ENCODE measurements at places on chromosomes 11 and 22.

- DNase-seq, result no peak
Measured at GRCh38 chr22:36737776-36738175, 34.2 kb upstream of the CACNG2 start.

GRCh38 chr11:73257342-73258103 lies 14.6 kb upstream of the P2RY6 start:
- DNase-seq, result no peak

DNA sequence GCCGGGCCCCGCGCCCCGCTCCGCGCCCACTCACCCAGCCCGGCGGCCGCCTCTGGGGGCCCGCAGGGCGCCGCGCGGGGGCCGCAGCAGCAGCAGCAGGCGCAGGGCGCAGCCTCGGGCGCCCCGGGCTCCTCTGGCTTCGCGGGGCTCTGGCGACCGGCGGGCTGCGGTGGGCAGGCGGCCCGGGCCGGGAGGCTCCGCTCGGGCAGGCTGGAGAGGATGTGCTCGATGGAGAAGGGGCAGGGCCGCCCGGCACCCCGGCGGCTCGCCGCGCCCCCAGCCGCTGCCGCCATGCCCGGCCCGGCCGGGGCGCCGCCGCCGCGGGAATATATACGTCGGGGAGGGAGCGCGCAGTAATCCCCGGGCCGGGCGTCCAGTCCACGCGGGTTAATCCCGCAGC lies at the start of gene GSC2:
Gene GSC2, minus strand, starts transcription at position 302 of the 400 bp plus-strand sequence. Its CDS starts 9 bp downstream, at position 293.
- DNase-seq, result no peak

- DNase-seq, result peak; percentile 52
Measured at GRCh38 chr11:118488480-118489109, 38.7 kb upstream of the TTC36 start.

DNA sequence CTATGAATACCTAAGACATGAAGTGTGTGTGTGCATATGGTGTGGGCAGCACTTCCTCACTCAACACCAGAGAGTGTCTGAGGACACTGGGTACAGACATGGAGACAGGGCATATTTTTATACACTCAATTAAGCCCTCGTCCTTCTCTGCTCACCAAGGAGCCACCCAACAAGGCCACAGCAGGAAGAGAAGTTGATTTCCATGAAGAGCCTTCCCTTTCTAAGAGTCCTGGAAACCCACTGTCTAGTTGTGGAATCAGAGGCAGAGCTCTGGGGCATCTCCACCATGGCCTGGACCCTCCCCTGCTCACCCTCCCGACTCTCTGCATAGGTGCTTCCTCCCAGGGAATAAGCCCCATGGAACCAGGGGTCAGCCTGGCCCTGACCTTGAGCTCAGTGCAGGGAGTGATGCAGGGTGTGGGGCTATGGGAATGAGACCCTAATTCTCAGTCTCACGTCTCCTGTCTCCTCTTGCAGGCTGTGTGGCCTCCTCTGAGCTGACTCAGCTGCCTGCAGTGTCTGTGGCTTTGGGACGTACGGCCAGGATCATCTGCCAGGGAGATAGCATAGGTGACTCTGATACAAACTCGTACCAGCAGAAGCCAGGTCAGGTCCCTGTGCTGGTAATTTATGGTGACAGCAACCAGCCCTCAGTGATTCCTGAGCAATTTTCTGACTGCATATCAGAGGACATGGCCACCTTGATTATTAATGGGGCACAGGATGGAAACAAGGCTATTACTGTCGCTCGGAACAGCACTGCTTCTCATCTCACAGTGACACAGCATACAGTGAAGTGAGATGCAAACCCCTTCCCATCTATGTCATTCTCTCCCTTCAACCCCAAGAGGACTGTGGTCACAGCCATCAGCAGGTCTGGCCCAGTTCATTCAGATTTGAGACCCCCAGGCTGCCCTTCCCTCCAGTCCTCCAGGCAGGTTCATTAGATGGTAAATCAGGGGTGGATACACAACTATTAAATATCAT lies 14.6 kb upstream of the IGLL5 start:
- no peak for DNase-seq

- DNase-seq, result no peak
Measured at GRCh38 chr22:44460691-44461375, 37.2 kb downstream of the RTL6 start.

DNA sequence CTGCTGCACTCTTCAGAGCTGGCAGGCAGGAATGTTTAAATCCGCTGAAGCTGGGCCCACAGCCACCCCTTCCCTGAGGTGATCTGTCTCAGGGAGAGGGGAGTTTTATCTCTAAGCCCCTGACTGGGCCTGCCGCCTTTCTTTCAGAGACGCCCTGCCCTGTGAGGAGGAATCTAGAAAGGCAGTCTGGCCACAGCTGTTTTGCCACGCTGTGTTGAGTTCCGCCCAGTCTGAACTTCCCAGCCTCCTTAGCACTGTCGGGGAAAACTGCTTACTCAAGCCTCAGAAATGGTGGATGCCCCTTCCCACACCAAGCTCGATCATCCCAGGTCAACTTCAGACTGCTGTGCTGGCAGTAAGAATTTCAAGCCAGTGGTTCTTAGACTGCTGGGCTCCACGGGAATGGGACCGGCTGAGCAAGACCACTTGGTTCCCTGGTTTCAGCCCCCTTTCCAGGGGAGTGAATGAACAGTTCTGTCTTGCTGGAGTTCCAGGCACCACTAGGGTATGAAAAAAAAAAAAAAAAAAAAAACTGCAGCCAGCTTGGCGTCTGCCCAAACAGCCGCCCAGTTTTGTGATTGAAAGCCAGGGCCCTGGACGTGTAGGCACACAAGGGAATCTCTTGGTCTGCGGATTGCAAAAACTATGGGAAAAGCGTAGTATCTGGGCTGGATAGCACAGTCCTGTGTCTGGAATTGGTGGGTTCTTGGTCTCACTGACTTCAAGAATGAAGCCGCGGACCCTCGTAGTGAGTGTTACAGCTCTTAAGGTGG lies 127.4 kb downstream of the SPON1 start:
- no peak for DNase-seq

DNA sequence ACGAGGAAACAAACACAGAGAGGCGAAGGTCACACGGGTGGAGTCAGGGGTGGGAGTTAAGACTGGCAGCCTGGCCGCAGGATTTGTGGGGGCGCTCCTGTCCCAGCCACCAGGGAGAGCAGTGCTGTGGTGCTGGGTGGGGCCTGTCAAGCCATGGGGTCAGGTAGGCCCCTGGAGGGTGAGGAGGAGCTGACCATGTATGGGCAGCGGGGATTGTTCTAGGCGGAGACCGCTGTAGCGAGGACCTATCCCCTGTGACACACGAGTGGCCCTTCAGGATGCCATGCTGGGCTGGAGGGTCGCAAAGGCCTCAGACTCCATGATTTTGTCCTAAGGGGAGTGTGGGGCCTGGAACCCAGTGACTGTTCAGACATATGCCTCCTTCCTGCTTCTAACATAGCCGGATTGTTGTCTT lies 1.6 kb upstream of the RPS19BP1 start:
- no peak for DNase-seq

DNA sequence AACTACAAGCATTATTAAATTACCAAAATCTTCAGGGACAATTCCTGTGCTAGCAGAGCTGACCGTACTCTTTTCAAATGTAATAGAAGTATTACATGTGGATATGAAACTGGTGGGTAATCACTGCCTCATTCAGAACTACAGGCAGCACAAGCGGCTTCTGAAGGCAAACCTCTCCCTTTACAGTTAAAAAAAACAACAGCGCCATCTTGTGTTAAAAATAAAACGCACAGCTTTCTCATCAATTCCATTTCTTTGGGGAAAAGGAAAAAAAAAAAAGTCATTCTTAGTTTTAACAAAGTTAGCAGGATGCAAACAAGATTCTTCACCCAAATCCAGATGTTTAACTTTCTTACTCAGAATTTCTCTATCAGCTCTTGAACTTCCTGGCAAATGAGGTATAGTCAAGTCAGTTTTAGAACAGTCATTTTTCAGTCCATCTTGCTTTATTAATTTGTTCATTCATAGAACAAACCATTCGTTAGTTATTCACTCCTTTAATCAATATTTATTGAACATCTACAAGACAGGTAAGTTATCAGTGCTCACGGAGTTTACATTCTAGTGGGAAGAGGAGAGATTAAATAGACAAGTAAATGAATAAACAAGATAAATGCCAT lies 331.8 kb upstream of the MPPED2 start:
- DNase-seq, result no peak

GRCh38 chr11:62875698-62876478 lies 4.8 kb upstream of the SLC3A2 start:
- DNase-seq, result no peak

DNA sequence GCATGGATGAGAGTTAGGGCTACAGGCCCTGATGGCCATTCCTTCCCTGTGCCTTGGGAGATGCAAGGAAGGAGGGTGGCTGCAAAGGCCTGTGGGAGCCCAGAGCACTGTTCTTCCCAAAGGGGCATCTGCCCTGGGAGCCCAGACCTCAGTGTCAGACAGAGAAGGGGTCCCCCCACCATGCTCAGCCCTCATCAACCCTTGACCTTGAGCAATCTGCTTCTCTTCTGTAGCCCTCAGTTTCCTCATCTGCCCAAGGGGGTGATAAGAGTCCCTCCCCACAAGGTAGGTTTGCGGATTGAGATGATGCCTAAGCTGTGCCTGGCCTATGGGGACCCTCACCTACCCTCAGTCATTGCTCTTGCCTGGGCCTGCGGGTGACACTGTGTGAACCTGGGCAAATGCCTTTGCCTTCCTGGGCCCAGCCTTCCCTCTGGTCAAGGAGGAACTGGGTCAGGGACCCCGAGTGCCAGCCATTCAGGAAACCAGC lies 47.5 kb downstream of the IGLL5 start:
- no peak for DNase-seq

DNA sequence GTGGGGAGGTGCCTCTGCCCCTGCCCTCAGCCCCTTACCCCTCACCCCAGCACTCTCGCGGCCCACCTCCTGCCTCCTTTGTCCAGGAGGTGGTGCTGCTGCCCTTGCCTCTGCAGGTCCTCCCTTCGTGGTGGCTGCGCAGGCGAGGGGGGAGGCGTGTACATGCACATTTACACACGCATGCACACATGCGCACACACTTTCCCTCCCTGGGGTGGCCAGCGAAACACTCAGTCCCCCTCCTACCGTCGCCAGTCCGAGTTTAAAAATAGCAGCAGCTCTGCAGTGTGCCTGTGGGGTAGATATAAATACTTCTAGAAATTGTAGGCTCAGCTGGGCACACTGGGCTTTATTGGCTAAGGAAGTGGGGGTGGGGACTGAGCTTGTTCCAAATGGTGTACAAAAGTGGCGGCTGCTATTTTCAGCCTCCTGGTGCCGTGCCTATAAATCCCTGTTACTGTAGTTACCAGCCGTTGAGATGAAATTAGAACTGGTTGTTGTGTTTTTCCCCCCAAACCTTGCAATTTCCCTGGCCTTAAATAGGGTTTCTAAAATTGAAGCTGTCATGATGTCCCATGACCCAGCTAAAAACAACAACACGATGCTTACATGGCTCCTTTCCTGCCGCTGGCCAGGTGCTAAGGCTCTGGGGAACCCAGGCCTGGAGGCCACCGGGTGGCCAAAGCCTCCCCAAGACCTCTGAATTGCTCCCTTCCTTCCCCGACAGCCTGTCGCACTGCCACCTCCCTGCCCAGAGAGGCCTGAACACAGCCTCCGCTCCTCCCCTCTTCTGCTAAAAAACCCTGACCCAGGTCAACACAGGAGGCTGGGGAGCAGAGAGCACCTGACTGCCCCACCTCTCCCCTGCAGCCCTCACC lies 12.4 kb downstream of the PICK1 start:
- no peak for DNase-seq

GRCh38 chr11:59144579-59145345 lies 2.1 kb downstream of the FAM111A start:
- DNase-seq, result peak; percentile 74

- DNase-seq, result no peak
Measured at GRCh38 chr11:66636411-66636810, 2.1 kb upstream of the RBM4 start.

- no peak for DNase-seq
Measured at GRCh38 chr11:26247340-26247739, 84.6 kb upstream of the ANO3 start.

GRCh38 chr22:45928726-45929368 lies 48.1 kb downstream of the WNT7B start:
- DNase-seq, result no peak

- DNase-seq, result no peak
Measured at GRCh38 chr11:725624-726202, 19.7 kb downstream of the EPS8L2 start.

- peak; percentile 34 for DNase-seq
Measured at GRCh38 chr22:44024288-44024921, at the start of gene PARVB. PARVB (plus strand) TSS chr22:44024302; CDS start chr22:44024340, 38 bp downstream.

- no peak for DNase-seq
Measured at GRCh38 chr11:70637949-70638583, 239.7 kb downstream of the CTTN start.

- DNase-seq, result no peak
Measured at GRCh38 chr11:2574043-2574552, 125.7 kb downstream of the KCNQ1OT1 start.

GRCh38 chr22:35900483-35901168 lies 128.0 kb downstream of the RBFOX2 start:
- DNase-seq, result no peak

- DNase-seq, result no peak
Measured at GRCh38 chr11:118081241-118081958, 4.5 kb downstream of the TMPRSS4 start.

GRCh38 chr11:44186321-44186930 lies 90.9 kb downstream of the EXT2 start:
- DNase-seq, result no peak

DNA sequence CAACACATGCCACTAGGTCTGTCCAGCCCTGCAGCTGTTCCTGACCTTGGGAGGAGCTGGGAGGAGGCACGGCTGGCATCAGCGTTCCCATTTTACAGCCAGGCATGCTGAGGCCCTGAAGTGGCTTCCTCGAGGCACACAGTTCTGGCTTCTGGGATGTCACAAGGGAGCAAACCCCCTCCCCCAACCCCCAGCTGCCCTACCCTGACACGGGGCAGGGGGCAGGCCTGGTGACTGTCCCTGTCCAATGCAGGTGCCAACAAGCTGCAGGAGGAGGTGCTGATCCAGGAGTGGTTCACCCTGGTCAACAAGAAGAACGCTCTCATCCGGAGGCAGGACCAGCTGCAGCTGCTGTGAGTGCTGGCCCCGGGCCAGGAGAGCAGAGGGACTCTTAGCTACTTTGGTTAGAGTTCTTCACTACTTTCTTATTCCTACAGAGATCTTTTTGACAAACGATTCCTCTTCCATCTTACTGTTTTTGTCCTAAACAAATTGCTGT lies 5.3 kb downstream of the KCNK7 start:
- DNase-seq, result no peak

DNA sequence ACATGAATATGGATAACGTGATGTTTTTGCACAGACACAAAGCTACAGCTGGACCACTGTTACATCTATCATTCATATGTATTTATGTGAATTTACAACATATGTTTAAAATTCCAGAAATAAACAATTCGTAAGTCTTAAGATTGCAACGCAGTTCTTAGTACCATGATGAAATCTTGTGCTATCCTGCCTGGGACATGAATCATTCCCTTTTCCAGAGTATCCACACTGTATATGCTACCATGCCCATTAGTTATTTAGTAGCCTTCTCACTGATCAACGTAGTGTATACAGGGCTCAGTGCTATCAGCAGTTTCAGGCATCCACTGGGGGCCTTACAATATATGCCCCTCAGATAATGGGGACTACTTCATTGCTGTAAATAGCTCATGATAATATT lies 4.3 kb downstream of the ATL3 start:
- DNase-seq, result no peak

Measured in stimulated activated naive B cell treated with anti-CD40 and anti-IgM and Interleukin-4, amounts not matched to agents 10 μg/mL and 1 μg/mL and 100 μg/mL, for 72 hours (primary cell).